Stimulated activated CD4-positive, alpha-beta T cell treated with anti-CD3 and anti-CD28 coated beads, TNF-alpha, amount 100 ng/mL, for 4 hours (primary cell): ENCODE measurements at places on chromosomes 2 and 18.

DNA sequence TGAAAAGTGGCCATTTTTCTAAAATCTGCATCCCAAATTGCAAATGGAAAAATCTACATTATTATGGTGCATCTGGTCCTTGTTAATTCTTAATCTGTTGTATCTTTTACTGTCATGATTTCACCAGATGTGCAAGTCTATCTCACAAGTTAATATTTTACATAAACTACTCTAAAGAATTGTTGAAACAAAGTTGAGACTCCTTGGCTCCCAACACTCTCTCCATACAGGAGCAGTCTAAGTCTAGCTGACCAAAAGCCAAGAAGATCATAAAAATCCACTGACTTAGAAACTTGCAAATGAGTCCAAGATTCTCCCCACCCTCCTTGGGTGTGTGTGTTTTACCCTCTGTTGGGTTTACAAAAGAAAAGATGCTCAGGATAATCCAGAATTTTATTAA, 85.1 kb downstream of the NCKAP5 start:
- DNase-seq: no peak

DNA sequence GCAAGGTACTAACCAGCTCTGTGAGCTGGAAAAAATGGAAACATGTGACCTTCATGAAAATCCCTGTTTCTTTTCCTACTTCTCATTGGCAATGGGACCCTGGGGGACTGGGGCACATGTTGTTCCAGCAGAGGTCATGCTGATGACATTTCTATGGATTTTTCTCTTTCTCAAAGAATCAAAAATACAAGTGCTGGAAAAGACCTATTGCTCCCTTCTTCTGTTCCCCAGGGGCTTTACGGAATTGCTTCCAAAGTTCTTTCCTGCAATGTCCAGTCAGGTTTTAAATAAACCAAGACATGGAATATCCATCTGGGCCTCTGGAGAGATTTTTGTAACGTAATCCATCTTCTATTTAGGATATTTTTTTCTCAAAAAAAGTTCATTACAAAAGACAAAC, 1006.1 kb upstream of the CELF4 start:
- DNase-seq: no peak

- no peak for DNase-seq
Observed at GRCh38 chr18:75139226-75139911, 69.6 kb downstream of the PTGR3 start.

DNA sequence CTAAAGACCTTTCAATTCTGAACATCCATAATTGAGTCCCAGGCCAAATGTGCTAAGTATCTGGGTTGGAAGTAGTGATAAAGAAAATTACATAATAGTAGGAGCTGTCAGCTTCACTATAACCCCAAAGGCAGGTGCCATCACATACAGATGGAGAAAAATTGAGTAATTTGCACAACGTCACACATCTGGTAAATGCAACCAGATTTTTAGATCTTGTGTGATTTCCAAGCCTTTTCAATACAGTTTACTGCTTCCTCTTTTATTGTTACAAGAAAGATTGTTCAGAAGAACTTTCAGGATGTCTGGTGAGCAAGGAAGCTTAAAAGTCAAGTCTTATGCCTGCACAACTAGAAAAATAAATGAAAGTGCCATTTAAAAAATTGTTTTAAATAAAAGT, 62.3 kb downstream of the UBE2E3 start:
- DNase-seq: no peak

GRCh38 chr2:174597009-174597344, 627 bp downstream of the WIPF1 start:
- no peak for DNase-seq

- no peak for DNase-seq
Observed at GRCh38 chr2:217847115-217847514, 155.7 kb downstream of the TNS1 start.

DNA sequence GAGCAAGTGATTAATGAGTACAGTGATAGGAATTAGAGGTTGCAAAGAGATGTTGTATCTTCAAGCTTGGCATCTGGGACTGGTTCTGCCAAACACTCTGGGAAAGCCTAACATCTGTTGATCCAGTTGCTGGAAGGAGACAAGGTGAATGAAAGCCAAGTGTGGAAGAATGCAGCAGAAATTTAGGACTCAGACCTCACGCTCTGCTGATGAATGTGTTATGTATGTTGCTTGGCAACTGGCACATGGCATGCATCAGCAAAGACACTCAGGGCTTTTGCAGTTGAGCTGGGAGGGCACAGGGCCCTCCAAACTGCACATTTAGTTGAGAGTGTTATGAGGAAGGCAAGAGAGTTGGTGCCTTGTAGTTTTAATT, 105.5 kb downstream of the COLEC12 start:
- no peak for DNase-seq

GRCh38 chr18:66754335-66754734, 150.4 kb upstream of the CDH19 start:
- no peak for DNase-seq

DNA sequence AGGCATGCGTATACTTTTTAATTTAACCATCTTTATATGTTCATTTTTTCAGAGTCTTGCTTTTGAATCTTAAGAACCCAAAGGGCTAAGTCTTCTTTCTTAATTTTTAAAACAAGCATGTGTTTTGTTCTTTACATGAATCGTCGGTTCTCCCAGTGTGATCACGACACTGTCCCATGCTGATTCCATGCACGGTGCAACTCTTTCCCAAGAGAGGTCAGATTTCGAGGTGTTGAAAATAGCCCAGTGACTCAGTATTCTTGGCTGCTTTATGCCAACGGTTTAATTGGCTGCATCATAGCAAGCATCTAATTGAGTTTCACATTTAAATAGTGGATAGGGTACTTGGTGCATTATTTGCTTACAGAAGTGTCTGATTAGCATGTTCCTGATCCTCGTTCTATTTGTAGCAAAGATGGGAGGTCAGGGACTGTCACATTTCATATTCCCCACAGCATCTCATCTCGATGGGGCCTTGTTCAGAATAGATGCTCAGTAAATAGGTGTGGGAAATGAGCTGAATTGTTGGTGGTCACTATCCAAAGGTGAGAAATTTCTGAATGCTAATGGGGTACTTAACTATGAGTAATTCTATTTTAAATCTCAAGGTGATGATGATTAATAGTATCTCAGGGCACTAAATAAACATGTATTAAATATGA, 2.8 kb downstream of the NPAS2 start:
- DNase-seq: no peak

GRCh38 chr2:10277293-10278028, 25.2 kb upstream of the HPCAL1 start:
- DNase-seq: no peak

DNA sequence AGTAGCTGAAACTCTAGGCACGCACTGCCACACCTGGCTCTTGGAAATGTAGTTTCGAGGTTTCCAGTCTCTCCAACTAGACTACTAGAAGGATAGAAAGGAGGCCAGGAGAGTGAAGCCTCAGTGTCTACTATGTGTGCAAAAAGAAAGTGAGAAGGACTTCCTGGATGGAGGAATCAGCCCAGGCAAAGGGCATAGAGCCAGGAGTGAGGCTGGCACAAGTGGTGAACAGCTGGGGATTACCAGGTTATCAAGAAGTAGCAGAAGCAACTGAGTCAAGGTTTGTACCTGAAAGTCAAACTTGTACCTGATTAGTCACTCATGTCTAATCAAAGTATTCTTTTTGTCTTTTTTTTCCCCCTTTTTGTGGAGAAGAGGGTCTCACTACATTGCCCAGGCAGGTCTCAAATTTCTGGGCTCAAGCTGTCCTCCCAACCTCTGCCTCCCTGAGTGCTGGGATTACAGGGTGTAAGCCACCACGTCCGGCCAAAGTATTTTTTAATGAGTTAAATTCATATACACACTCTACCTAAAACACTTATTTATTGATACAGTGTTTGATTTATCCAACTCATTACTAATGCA, 8.7 kb upstream of the FZD5 start:
- no peak for DNase-seq

GRCh38 chr2:14587119-14587518, 45.4 kb upstream of the LRATD1 start:
- DNase-seq: no peak

- DNase-seq: no peak
Observed at GRCh38 chr2:123514613-123515207, 510.4 kb upstream of the CNTNAP5 start.

GRCh38 chr2:166632616-166633015, 138.6 kb upstream of the SCN7A start:
- DNase-seq: no peak

GRCh38 chr18:58188996-58189395, 145.0 kb downstream of the NEDD4L start:
- no peak for DNase-seq

DNA sequence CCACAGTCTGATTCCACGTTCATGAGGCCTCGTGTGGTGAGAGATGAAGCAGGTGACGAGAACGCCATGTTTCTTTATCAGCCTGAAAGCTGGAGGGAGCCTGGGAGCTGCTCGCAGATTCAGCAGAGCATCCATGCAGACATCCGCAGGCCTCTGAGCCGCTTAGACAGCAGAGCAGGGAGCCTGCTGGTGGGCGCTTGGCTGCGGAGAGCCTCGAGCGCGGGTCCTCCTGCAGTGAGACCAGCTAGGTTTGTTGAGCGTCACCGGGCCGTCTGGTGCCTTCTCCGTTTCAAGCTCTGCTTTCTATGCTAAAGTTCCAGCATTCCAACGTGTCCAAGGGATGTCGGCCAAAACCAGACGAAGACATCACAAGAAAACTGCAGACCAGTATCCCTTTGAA, 27.6 kb downstream of the CTDP1 start:
- no peak for DNase-seq

GRCh38 chr2:101193033-101193626, 41.9 kb upstream of the TBC1D8 start:
- DNase-seq: no peak

DNA sequence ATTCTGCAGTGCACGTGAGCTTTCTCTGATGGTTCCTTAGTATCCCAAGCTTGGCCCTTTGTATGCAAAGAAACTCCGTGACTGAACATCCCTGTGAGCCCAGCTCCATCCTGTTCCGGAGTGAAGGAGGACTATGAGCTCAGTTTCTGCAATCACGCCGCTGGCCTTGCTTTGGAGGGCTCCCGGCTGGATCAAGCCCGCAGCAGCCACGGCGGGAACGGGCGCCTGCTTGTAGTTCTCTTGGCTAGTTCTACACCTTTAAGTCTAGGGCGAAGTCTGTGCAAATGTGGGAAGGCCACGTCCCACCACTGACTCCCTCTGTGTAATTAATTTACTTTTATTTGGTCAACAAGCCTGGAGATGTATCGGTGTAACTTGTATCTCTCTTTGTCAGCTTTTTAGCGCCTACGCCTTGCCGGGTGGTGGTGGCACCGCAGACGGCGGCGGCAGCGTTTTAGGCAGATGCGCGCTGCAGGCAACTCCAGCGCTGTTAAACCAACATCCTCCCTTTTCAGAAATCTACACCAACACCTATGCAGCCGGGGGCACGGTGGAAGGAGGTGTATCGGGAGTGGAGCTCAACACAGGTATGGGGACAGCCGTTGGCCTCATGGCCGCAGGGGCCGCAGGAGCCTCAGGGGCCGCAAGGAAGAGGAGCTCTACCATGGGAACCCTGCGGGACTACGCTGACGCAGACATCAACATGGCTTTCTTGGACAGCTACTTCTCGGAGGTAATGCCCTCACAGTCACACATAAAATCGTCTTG, 34.3 kb downstream of the DSG4 start:
- DNase-seq: no peak

DNA sequence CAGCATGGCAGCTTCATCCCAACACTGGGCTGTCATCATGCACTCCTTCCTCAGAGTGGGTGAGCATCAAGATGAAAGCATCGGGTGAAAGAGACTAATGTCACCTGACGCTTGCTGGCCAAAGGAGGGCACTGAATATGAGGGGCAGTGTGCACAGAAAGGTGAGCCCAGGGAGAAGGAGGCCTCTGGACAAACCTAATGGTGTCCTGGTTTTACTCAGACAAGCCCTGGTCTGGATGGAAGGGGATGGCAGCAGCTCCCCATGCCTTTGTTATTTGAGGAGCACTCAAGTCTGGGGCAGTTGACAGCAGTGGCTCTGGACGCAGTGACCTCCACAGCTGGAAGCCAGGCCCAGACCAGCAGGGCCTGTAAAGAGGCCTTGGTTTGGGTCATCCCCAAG, 209.7 kb downstream of the SMAD2 start:
- DNase-seq: no peak

- no peak for DNase-seq
Observed at GRCh38 chr2:240797500-240797895, 22.5 kb downstream of the KIF1A start.

GRCh38 chr18:2512059-2512458, 59.2 kb downstream of the METTL4 start:
- no peak for DNase-seq

GRCh38 chr2:207771421-207771820, 1.7 kb upstream of the FZD5 start:
- DNase-seq: no peak

- DNase-seq: no peak
Observed at GRCh38 chr2:151306621-151307020, 17.2 kb upstream of the NMI start.

- no peak for DNase-seq
Observed at GRCh38 chr2:135175177-135175576, 123.1 kb downstream of the RAB3GAP1 start.

GRCh38 chr2:101040761-101041160, 38.7 kb downstream of the RPL31 start:
- DNase-seq: no peak

GRCh38 chr2:26623541-26624495, 17.3 kb downstream of the CIB4 start:
- DNase-seq: no peak

DNA sequence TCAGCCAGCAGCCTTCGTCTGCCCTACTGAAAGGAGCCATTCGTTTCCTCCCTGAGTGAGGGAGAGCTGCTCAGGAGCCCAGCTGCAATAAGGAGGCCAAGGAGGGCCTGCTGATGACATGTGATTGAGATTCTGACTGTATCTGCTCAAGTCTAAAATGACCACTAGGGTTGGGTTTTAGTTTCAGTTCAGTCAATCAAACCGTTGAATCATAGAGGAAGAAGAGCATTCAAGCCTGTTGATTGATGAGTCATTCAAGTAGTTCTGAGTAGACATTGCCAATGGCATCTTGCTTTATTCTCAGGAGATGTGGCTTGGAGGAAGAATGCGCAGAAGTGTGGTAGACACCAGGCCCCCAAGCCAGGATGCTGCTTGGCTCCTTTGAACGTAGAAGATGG, 19.9 kb upstream of the BCL2L11 start:
- DNase-seq: no peak

- DNase-seq: no peak
Observed at GRCh38 chr2:39326644-39327043, 82.9 kb upstream of the CDKL4 start.

DNA sequence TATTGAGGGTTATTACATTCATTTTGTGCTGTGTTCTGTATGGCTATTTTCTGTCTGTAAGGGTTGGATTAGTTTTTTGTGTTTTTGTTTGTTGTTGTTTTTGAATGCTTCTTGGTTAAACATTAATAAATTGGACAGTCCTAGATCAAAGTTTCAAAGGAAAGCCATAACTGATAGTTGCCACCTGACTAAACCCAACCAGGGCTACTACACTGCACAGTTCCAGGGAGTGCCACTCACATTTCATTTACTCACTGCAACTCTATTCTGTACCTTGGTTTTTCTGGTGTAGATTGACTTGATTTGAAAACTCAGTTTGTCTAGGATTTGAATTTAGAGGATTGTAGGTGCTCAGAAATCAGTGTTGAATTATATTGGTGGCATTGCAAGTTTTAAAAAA, 6.4 kb downstream of the MYL12B start:
- no peak for DNase-seq
